ENCODE measurements at places on chromosomes 6 and 20. TPM values are rescaled to one million over a fixed set of nuclear protein-coding genes. Genes with fewer than 3 reads are reported as not detected.

Gene PSORS1C2
- not detected for total RNA-seq

- DNase-seq, result no peak
Measured at GRCh38 chr20:16106191-16106849, 466.9 kb downstream of the KIF16B start.

DNA sequence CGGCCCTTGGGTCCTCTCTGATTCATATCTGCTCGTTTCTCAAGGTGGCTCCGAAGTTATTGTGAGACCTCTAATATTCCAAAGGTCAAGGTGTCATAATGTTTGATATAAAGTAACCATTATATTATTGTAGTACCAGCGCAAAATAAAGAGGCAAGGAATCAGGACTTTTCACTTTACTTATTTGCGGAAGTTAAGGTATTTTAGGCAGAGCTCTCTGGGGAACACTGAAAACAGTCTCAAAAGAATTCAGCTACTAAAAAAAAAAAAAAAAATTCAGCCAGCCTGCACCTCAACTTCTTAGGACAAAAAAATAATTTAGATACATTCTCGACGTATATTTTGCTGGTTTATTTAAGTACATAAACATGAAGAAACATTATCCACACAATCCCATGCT is 2.4 kb downstream of the OSER1 start:
- DNase-seq, result no peak

- no peak for DNase-seq
Measured at GRCh38 chr20:23020230-23021018, 14.7 kb upstream of the SSTR4 start.

GRCh38 chr6:122736616-122737015 is 42.9 kb upstream of the FABP7 start:
- DNase-seq, result no peak

Gene ZKSCAN3
- total RNA-seq, result 7.7 TPM

DNA sequence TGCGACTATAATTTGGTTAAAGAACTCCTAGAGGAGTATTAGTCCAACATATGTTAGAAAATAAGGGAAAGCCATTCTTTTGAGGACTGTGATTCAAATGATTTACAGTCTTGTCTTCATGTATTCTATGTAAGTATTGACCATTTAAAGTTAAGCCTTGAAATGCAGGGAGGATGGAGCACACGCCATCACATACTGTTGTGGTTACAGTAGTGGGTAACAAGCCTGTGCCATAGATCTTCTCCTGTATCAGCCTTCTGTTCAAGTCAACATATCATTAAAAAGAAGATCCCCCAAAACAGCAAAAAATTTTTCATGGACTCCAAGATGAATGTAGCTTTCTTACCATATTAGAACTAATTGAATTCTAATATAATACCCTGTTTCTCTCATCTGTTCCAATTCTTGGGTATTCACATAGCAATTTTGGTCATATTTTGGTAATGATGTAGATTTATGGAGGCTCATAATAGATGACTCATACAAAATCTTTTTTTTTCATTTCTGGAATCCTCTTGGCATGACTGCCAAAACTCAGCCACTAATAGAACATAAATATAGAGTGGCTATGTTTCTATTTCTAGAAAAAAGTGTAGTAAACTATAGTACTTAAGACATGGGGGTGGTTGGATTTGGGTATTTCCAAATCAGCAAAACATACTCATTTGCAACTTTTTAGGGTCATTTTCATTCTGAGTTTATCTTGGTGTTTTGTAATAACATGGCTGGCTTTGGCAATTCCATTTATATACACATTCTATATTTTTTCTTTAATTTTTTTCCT is 413.5 kb downstream of the BCKDHB start:
- DNase-seq, result no peak

DNA sequence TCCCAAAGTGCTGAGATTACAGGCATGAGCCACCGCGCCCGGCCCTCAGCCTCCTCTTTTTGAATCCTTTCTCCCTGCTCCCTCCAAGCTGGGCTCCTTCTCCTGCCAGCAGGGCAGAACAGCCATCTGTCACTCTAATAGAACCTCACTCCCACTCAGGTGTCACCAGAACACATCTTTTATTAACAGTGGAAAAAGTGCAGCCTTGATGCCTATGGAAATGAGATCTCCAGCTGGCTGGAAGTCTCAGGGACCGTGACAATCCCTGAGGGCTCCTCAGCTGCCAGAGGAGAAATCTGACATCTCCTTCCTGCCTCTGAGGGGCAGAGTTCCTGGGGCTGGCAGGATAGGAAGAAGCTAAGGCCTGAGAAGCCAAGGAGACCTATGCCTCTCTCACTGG is 28.0 kb downstream of the TMC2 start:
- DNase-seq, result no peak

Gene PPP1R16B
- total RNA-seq, result 48.4 TPM

DNA sequence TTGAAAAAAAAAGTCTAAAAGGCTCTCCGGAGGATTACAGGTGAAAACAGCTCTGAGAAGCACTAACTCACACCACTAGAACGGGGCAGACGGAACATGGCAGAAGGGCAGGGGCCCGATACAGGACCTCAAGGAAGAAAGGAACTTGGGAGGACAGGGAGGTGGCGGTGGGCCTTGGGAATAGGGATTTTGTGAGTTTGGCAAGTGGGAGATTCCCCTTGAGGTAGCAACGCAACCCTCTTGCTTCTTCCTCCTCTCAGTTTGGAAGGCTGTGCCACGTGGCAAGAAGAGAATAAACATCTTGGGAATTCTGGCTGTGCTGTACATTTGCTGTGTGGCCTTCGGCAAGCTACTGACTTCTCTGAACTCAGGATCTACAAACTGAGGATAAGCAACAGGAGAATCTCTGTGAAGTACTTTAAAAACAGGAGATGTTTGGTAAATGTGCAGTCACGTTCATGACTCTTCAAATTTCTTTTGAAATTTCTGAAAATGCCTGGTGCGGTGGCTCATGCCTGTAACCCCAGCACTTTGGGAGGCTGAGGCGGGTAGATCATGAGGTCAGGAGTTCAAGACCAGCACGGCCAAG is 220.8 kb downstream of the BCAS1 start:
- DNase-seq, result no peak

Gene ADGRF4
- 0.48 TPM for total RNA-seq

GRCh38 chr6:169862043-169862891 is 110.8 kb downstream of the ERMARD start:
- no peak for DNase-seq

Gene PEX6
- total RNA-seq, result 10.5 TPM

- DNase-seq, result no peak
Measured at GRCh38 chr20:10264166-10264558, 45.5 kb downstream of the SNAP25 start.

Gene MLN
- not detected for total RNA-seq
